ENCODE measurements at places on chromosomes 4 and X. TPM values are rescaled to one million over a fixed set of nuclear protein-coding genes. Genes with fewer than 3 reads are reported as not detected.

TRIML2 gene
- total RNA-seq: not detected

- DNase-seq: no peak
Observed at GRCh38 chrX:123648028-123648810, 84.6 kb downstream of the THOC2 start.

DNA sequence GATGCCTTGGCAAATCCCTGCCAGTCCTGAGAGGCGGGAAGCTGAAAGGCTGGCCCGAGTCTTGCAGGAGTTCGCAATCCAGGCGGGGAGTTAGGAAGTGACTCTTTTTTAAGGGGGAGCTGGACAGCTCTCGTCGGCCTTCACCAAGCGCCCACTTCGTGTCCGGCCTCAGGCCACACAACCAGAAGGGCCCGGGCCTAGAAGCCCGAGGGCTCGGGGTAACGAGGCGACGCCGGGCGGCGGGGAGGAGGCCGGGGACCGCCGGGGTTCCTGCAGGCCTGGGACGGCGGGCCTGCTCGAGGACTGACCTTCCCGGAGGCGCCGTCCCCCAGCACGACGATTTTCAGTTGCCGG, 395 bp downstream of the RAB28 start:
- DNase-seq: peak; percentile 70

GATB gene
- total RNA-seq: 25.6 TPM

CENPI gene
- 35.9 TPM for total RNA-seq

- no peak for DNase-seq
Observed at GRCh38 chrX:23012162-23012561, 12.4 kb downstream of the DDX53 start.

AWAT2 gene
- not detected for total RNA-seq

DNA sequence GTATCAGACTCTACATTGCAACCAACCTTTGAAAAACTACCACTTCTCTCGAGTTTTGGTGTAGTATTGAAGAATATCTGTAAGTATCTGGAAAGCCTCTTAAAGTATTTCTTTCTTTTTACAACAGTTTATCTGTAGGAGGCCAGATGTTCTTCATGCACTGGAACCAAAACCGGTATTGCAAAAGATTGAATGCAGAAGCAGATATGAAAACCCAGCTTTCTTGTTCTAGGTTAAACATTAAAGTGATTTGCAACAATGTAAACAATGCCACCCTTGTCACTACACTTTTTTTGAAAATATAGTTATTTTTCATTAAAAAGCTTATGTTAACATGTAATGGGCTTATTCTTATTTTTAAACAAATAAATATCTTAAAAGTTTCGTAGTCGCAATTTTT, 27.2 kb downstream of the PLS3 start:
- no peak for DNase-seq

- DNase-seq: no peak
Observed at GRCh38 chrX:133412246-133412645, 3.0 kb downstream of the GPC4 start.

DNA sequence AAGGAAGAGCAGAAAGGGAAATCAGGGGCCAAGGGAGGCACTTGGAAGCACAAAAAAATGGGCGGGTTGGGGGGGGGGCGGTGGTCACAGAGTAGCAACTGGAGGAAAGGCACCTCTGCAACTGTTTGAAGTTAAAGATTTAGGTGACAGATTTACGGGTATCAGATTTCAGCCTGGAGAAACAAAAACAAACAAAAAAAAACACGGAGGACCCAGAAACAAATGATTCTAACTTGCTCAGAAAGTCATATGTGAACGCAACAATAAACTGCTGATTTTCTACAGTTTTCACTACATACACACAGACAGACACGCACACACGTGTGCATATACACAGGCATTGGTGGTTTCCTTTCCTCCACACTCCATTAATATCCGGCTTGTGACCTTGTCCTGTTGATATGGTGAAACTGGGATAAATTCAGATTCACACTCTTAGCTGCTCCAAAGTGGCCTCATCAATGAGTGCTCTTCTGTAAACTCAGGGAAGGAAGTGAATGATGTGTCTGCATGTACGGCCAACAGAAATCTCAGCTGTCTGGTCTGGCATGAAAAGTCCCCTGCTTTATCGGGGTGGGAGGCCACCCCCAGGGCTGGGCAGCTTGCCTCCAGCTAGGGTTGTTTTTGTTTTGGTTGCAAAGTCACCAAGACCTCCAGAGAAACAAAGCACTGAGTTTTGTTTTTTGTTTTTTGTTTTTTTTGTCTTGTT, 54.3 kb downstream of the CHST7 start:
- DNase-seq: peak; percentile 25

GRCh38 chr4:14867847-14868246, 134.4 kb upstream of the CPEB2 start:
- DNase-seq: no peak

PIGA gene
- total RNA-seq: 6.7 TPM

DSPP gene
- not detected for total RNA-seq

CACNA1F gene
- not detected for total RNA-seq

- DNase-seq: no peak
Observed at GRCh38 chrX:132046533-132046932, 23.4 kb downstream of the STK26 start.

- DNase-seq: peak; percentile 69
Observed at GRCh38 chrX:110418316-110419235, 59.9 kb downstream of the RTL9 start.

GYPB gene
- total RNA-seq: not detected

DNA sequence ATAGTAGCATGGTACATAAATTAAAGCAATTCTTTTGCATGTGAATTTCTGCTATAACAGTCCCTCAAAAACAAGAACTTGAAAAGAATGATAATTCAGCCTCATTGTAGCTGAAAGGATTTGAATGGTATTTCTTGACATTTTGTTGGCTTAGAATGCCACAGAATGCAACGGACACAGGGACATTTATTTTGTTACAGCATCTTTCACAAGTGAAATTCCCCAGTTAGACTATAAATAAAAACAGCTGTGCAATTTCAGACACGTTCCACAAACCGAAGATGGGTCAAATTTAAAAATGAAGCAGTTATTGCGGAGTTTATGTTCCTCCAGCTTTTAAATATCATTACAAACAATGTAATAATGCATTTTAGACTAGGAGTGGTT, 82.8 kb upstream of the AMELX start:
- DNase-seq: peak; percentile 22

- peak; percentile 21 for DNase-seq
Observed at GRCh38 chrX:46628460-46629371, 55.2 kb downstream of the CHST7 start.

GRCh38 chr4:73669410-73670183, 49.4 kb upstream of the RASSF6 start:
- DNase-seq: no peak

DNA sequence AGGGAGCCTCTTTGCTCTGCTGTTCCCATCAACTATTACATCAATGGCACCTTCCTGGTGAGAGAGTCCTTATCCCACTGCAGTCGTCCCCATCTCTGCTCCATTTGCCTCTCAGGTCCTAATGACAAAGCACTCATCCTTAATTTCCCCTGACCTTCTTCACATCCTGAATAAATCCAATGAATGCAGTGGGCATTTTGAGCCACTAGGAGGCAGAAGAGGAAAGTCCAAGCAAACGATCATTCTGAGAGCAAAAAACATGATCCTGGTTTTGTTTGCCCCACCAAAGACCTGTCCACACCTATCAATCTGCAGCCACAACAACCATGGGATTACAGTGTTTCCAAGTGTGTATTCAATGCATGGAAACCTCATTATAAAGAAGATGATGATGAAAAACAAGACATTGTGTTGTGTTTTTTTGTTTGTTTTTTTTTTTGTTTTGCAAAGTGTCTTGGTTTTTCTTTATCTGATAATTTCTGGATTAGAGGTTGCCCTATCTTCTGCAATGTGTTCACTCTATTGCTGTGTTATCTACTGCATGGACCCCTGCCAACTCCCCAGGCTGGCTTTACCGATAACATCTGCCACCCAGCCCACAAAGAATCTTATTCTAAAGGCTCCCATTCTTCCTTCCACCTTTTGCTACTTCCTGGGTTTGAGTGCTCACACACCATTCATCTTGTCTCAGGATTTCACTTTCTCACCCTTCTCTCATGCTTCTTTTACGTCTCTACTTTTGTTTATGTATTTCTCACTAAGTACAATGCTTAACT, 207.2 kb downstream of the NLGN4X start:
- DNase-seq: peak; percentile 0

PLAC8 gene
- total RNA-seq: 12.5 TPM

TEC gene
- total RNA-seq: 6.8 TPM

DNA sequence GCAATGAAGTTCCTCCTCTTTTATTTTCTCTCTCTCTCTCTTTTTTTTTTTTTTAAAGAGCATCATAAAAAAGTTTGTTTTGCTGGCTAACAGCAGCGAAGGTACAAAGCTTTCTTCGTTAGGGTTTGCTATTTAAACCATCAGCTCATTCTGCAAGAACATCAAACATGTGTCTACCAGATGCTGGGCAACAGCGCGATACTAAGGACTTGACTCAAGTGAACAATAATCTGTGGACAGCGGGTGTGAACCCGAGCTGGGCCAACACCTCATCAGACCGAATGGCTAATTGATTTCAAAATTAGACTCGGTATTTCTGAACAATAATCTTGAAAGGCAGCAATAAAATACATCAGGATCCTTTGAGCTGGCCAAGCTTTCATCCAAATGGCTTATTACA, 246.4 kb downstream of the FBXO8 start:
- DNase-seq: no peak

GRCh38 chr4:138014590-138015288, 227.4 kb downstream of the SLC7A11 start:
- no peak for DNase-seq

Data from LHCN-M2 (cell line).